ENCODE measurements at places on chromosomes 3 and 15.

- no peak for DNase-seq
Measured at GRCh38 chr3:13141991-13142412, 68.8 kb upstream of the IQSEC1 start.

DNA sequence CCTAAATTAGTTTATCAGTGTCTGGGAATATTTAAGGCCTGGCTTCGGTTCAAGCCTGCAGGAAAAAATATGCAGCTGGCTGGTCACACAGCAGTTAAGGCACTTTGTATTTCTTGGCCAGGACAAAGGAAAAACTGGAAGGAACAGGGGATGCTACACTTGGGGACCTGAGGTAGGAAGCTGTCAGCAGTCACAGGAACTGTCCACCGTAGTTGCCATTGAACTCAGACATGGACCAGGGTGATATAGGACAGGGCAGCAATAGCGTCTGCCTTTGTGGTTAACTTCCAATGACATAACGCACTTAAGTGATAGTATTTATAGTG is 49.1 kb downstream of the NR1D2 start:
- no peak for DNase-seq

DNA sequence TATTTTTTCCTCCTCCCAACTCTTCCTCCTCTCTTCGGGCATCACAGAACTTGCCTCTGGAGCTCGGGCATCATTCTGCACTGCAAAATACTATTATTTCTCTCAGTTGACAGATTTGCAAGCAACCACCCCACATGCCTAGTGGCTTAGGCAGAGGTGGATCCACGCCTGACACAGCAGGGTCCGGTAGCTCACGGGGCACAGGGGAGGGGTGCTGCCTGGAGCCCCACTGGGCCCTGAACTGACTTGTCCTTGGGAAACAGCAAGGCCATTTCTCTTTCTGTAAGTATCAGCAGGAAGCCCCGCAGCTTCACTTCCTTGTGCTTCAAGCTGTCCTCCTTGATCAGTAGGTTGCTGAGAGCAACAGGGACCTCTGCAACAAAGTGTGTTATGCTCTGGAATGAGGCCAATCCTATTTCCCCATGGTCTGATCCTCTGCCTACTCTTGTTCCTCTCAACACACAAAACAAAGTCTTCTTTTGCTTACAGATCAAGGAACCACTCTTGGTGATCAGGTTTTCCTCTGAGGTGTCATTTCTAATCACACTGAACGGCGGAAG is 69.1 kb downstream of the FAM174B start:
- DNase-seq: no peak

- no peak for DNase-seq
Measured at GRCh38 chr3:187642861-187643260, 27.3 kb downstream of the SST start.

- DNase-seq: no peak
Measured at GRCh38 chr3:170368921-170369320, 11.4 kb downstream of the SKIL start.

DNA sequence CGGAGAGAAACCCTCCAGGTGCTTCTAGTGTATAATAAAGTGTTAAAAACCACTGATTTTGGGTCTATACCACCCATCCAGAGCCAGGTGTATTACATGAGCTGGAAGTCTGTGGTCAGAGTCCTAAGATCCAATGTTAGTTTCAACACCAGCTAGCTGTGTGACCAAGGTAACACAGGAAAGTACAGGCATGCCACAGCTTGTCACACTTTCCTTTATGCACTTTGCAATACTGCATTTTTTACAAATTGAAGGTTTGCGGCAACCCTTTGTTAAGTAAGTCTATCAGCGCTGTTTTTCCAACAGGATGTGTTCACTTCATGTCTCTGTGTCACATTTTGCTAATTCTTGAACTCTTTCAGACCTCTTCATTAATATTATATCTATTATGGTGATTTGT is 201.3 kb upstream of the PRICKLE2 start:
- no peak for DNase-seq

- no peak for DNase-seq
Measured at GRCh38 chr3:192122832-192123594, 604.3 kb downstream of the FGF12 start.

GRCh38 chr15:44661576-44661975 is 1.9 kb downstream of the SPG11 start:
- no peak for DNase-seq

DNA sequence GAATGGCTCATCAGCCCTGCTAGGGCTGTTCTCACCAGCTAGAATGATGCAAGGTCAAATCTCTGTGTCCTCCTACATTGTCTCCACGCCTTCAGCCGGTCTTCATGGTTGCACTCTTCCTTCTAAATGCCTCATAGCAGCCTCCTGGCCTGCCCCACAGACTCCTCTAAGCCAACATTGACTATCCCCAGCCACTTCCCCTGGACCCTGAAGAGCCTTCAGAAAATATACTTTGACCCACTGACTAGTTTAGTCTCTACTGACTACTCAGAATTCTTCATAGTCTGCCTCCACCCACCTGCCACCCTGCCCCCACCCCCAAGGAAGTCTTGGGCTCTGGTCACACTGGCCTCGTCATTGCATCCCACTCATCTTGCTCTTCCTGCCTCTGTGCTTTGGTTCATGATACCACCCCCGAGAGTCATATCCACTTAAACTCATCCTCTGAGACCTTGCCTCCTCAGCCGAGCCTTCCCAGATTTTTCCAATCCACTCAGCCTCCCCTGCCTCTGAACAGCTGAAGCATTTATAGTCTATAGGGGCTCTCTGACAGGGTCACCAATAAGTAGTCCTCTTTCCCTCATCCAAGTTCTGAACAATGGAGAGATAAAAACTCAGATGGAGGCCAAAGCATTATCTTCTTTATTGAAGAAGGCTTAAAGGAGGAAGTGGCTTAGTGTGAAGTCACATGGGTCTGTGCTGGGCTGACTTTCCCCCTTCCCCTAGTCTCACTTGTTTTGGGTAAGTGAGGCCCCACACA is 9.5 kb upstream of the DOCK3 start:
- DNase-seq: no peak

DNA sequence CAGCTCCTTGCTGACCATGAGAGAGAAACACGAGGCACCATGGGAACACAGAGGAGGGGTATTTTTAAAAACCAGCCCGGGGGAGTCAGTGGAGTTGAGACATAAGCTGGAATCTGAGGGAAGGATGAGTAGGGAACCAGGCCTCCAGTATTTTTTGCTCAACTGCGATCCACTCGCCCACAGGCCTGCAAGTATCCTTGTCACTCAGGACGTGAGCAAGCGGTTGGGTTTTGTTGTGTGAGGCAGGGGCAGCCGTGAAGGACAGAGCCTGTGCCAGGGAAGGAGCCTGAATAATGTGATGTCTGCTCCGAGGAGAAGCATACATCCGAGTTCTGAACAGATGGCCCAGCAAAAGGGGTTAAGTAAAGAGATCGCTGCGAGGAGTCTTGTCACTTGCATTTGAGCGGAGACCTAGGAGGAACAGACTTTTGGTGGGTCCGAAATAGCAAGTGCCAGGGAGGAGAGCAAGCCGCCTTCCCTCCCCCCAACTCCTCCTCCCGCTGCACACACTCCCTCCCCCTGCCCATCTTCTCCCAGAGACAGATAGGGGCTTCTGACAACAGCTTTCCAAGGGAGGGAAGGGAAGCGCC is 20.4 kb upstream of the NTRK3 start:
- DNase-seq: no peak

DNA sequence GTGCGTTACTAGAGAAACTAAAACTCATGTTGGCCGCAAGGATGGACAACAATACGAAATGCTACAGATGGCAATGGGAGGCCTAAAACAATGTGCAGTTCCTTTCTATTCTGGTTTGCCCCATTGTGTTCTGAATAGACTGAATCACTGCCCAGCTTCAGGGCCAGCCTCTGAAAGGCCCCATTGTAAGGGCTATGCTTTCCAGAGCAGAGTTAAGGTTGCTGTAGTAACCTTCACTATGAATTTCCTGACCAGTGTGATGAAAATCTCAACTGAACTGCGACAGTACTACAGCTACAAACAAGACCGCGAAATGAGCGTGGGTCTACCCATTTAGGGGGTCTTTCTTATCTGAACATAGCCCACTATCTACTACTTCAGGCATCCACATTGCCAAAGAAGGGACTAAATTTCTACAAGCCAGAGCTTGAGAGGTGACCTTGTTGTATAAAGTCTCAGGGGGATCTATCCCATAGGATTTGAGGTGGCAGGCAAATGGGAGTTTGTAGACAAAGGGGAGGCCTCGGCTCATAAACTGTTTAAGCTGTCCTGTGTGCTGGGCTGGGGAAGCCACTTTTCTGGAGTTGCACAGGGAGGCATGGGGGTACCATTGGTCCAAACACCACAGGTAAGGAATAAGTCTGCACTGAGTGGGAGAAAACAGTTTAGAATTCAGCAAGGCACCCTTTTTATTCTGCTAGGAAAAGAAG is 80.1 kb downstream of the MYO1E start:
- no peak for DNase-seq

DNA sequence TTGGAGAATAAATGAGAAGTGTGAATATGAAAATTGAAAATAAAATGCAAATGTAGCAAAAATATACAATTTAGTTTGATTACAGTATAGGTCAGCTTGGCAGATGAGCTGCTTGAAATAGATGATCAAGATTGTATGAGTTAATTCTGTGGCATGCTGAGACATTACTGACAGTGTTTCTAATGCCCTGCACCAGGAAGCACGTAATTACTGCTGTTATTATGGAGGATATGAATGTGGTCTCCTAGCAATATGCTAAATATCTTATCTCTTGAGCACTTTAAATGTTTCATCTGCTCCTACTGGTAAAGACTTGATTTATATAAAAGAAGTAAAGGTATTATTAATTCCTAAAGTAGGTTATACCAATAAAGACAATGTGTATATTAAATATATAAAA is 1015.5 kb downstream of the PLOD2 start:
- no peak for DNase-seq

DNA sequence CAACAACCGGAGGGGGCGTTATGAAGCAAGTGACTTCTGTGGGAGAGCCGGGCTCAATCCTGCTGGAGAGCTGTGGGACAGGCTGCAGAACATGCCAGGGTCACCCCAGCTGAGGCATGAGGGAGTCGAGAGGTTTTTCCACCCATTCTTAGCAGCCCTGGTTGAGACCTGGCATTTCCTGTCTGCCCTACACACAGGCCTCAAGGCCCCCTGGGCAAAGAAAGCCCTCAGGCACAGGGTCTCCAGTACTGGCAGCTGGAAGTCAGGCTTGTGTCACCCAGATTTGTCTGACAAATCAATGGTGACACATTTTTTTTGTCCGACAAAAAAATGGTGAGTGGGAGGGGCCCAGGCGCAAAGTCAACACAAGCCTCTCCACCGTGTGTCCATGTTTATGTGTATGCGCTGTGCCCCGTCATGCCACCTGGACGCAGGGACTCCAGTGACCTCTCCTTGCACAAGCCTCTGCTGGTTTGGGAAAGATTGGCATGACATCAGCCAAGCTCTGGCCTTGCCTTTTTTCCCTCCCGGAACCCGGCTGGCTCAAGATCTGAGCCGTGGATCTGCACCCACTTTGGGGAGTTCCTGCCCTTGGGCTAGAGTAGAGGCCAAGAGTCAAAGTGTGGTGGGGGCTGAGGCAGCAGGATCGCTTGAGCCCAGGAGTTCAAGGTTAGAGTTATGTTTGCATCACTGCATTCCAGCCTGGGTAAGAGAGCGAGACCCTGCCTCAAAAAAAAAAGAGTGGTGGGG is 20.8 kb upstream of the ALAS1 start:
- DNase-seq: no peak

GRCh38 chr15:59594493-59594942 is 17.1 kb upstream of the GCNT3 start:
- DNase-seq: no peak

- no peak for DNase-seq
Measured at GRCh38 chr3:194872669-194872977, 186.9 kb downstream of the FAM43A start.

- DNase-seq: no peak
Measured at GRCh38 chr3:46632792-46633191, 20.5 kb downstream of the FAM240A start.

GRCh38 chr3:112769286-112769978 is 77.2 kb downstream of the CD200R1L start:
- no peak for DNase-seq

DNA sequence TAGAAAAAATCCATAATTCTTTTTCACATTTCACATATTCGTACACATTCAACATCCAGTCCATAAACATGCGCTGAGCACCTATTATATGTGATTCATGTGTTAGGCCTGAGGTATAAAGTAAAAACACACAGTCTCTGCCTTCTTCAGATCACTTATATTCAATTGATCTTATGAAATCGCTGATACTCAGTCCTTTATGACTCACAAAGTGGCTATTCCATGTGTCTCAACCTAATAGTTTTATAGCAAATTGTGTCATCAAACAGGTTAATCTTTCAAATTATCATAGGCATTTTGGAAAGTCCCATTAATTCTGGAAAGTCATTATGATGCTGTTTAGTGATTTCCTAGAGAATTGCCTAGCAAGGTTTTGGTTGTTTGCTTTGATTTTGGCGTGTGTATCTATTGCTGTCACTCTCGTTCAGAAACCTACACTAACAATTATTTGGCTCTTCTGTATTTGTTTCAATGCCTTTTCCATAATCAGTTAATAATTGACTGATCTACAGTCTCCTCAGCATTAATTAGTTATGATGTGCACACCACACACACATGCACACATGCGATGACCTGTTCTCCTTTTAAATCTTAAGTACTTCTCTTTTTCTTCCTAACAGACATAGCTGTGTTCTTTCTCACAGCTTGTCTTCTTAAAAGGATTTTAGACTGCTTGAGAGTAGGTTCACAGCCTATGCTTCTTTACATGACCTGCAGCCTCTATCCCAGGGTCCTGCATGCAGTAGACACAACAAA is 353.1 kb downstream of the MECOM start:
- no peak for DNase-seq

DNA sequence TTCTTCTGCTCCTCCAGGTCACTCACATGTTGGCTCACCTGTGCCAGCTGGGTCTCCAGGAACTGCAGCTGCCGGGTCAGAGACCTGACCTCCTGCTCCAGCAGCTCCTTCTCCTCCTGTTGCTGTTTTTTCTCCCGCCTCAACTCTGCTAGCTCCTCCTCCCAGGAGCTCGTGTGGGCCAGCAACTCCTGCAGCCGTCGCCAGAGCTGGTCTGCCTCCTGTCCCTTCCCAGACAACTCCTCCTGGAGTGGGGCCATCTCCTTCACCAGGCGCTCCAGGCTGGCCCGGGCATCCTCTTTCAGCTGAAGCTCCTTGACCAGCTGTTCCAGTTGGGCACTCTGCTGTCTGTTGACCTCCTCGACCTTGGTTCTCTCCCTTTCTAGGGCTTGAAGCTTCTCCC is 24.5 kb downstream of the CXCR6 start:
- DNase-seq: no peak
